ENCODE measurements at places on chromosomes 1 and 21.
A peak's percentile ranks its signal among the peaks of the same experiment; 100 is the strongest.

DNA sequence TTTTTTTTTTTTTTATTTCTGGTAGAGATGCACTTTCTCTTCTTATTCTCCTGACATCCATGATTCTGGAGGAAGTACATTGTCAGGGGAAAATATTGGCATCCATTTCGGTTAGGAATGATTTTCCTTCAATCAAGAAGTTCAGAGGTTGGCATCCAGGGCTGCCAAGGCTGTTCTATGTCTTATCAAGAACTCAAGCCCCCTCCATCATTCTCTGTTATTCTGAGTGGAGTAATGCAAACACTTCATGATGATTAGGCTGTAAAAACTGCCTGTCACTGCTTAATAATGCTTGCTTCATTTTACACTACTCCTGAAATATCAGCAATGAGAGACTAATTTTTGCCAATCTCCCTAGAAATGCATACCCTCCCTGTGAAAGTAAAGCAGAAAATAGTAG is 417.1 kb upstream of the NFIA start:
- DNase-seq, result no peak

- peak; percentile 95 for DNase-seq
These were observed 19.1 kb downstream of the COL24A1 start for GRCh38 chr1:86137436-86137835.

DNA sequence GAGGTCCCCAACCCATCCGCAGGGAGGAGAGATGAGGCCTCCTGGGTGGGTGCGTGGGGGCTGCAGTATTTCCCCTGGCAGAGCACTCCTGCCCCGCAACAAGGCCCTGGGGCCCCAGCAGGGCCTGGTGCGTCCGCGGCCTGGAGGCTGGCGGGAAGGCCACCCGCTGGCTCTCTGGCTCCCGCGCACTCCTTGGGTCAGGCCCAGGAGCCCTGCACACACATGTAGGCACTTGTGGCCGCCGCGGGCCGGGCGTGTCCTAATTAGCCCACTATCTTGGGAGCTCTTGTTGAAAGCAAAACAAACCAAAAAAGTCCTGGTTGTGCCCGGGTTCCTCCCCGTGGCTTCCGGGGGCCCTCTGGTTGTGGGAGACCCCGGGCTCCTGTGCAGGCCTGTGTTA is 49.7 kb upstream of the CCDC27 start:
- DNase-seq, result no peak

GRCh38 chr1:21129407-21129806 is 47.3 kb downstream of the EIF4G3 start:
- no peak for DNase-seq

DNA sequence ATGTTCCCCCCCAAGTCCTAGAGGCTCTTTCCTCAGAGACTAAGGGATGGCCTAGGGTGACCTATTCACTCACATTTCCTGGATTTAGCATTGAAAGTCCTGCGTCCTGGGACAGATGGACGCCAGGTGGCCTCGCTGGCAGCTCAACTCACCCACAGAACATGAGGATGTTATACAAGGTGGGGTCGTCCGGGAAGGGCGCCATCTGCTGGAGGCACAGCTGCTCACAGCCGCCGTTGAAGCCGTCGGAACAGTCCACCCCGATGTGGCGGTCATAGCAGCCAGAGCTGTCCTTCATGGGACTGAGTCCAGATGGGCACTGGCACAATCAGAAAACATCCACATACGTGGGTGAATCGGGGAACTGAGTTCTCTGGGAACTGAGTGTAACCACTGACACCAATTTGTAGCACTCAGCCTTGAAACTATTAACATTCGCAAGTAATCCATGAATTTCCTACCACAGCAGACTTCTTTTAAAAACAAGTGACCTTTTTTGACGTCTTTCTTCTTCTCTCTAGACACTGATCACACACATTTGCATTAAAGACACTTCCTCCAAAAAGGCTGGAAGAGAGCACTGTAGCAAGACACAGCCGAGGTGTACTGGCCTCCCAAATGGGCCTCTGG is 215.4 kb downstream of the ASTN1 start:
- DNase-seq, result peak; percentile 53

GRCh38 chr1:205012391-205013140 is 30.4 kb upstream of the CNTN2 start:
- peak; percentile 8 for DNase-seq

Measured in fibroblast of skin of right biceps (primary cell).